Thoracic aorta (tissue), 2 donors: ENCODE measurements at places on chromosomes 2 and 18. TPM values are rescaled to one million over a fixed set of nuclear protein-coding genes. Genes with fewer than 3 reads are reported as not detected.

CYP26B1 gene
- total RNA-seq, result 6.0 TPM

ST6GAL2 gene
- 900 TPM for total RNA-seq

GRCh38 chr2:151560289-151560688 is 150.6 kb downstream of the RIF1 start:
- H3K27ac ChIP-seq, result no peak overlapping the region
- no peaks in the 10 kb centered on the region for H3K27me3 ChIP-seq
- H3K36me3 ChIP-seq, result no peaks in the 10 kb centered on the region
- no peak for DNase-seq
- H3K4me1 ChIP-seq, result peaks cover 8% of the 10 kb centered on the region

DNA sequence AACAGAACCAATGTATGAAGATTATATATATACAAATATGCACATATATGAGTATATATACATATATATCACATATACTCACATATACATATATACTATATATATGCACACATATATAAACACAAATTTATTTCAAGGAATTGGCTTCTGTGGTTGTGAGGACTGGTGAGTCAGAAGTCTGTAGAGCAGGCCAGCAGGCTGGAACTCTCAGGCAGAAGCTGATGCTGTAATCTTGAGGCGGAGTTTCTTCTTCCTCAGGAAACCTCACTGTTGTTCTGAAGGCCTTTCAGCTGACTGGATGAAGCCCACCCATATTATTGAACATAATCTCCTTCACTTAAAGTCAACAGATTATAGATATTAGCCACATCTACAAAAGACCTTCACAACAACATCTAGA is 143.9 kb upstream of the CREB1 start:
- H3K4me1 ChIP-seq, result no peaks in the 10 kb centered on the region
- H3K27ac ChIP-seq, result no peak overlapping the region

GRCh38 chr2:88818381-88818780 is 126.9 kb downstream of the RPIA start:
- no peak for DNase-seq
- no peaks in the 10 kb centered on the region for H3K27me3 ChIP-seq
- H3K4me1 ChIP-seq, result no peaks in the 10 kb centered on the region

DNA sequence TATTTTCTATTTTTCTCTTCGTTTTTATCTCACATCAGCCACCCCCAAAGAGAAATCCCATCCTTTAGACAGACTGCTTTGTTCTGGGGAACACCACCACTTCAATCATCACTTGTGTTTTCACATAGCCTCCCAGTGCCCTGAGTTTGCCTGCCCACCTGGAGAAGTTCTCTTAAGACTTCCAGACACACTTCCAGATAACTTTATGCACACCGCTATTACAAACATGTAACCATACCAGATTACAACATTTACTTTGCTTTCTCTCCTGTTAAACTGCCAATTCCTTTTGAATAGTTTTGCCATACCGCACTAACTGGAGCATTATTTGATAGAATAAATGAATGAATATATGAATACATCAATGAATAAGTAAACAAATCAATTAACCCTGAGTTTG is 1353.6 kb downstream of the DPP10 start:
- H3K27ac ChIP-seq, result no peak overlapping the region
- no peaks in the 10 kb centered on the region for H3K27me3 ChIP-seq
- H3K4me3 ChIP-seq, result no peak overlapping the region
- DNase-seq, result no peak
- H3K4me1 ChIP-seq, result no peaks in the 10 kb centered on the region

DNA sequence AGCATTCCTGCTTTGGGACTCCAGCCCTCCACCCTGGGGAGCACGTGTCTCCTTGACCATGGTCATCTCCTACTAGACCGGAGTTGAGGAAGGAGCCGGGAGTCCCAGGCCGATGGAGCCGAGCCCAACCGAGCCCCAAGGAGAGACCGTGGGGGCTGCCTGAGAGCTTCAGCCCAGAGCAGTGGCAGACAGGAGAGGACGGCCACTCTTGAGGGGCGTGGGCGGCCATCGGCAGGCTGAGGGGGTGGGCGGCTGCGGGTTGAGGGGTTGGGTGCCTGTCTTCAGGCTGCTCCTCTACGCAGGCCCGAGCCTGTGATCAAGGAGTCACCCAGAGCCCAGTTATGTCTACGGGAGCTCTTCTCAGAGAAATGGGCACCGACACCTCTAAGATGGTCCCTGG is 158.7 kb downstream of the PXDN start:
- H3K27me3 ChIP-seq, result no peaks in the 10 kb centered on the region
- H3K4me3 ChIP-seq, result no peak overlapping the region
- H3K36me3 ChIP-seq, result no peaks in the 10 kb centered on the region
- no peak overlapping the region for H3K27ac ChIP-seq
- no peak for DNase-seq
- no peaks in the 10 kb centered on the region for H3K4me1 ChIP-seq

GRCh38 chr2:239551206-239551605 is 150.4 kb upstream of the HDAC4 start:
- no peak for DNase-seq
- no peak overlapping the region for H3K27ac ChIP-seq
- H3K4me1 ChIP-seq, result no peaks in the 10 kb centered on the region
- H3K36me3 ChIP-seq, result no peaks in the 10 kb centered on the region
- H3K27me3 ChIP-seq, result no peaks in the 10 kb centered on the region
